CD8-positive, alpha-beta memory T cell (primary cell): ENCODE measurements at places on chromosomes 13 and 19. TPM values are rescaled to one million over a fixed set of nuclear protein-coding genes. Genes with fewer than 3 reads are reported as not detected.

GRCh38 chr13:112818698-112819045, 128.8 kb downstream of the ATP11A start:
- peaks cover 20% of the 10 kb centered on the region for H3K36me3 ChIP-seq
- H3K27me3 ChIP-seq = no peaks in the 10 kb centered on the region
- no peak overlapping the region for H3K4me3 ChIP-seq
- H3K4me1 ChIP-seq = no peaks in the 10 kb centered on the region
- no peak for DNase-seq

- H3K4me3 ChIP-seq = peak overlapping the region; percentile 16
- DNase-seq = no peak
- H3K36me3 ChIP-seq = no peaks in the 10 kb centered on the region
- H3K4me1 ChIP-seq = peaks cover 24% of the 10 kb centered on the region
- no peak overlapping the region for H3K27ac ChIP-seq
- no peaks in the 10 kb centered on the region for H3K27me3 ChIP-seq
These were observed 23.5 kb downstream of the LGALS16 start for GRCh38 chr19:39679056-39679790.

DNA sequence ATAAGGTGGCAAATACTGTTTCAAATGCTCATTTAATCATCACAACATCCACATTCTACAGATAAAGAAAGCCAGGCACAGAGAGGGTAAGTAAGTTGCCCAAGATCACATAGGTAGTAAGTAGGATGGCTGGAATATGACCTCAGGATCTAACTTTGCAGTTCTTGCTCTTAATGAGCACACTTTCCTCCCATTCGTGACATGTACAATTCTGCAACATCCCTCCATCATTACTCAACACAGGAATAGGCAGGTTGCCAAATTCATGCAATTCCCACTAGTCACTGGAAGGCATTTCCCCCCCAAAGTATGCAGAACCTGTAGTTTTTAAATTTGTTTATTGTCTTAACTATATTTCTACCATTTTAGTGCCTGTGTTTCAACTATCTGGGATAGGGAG, 109.2 kb downstream of the OLFM4 start:
- no peaks in the 10 kb centered on the region for H3K36me3 ChIP-seq
- DNase-seq = no peak
- no peaks in the 10 kb centered on the region for H3K4me1 ChIP-seq
- no peaks in the 10 kb centered on the region for H3K27me3 ChIP-seq

GRCh38 chr19:4264812-4265211, 14.3 kb upstream of the SHD start:
- peaks cover 24% of the 10 kb centered on the region for H3K36me3 ChIP-seq
- no peaks in the 10 kb centered on the region for H3K27me3 ChIP-seq
- peaks cover 22% of the 10 kb centered on the region for H3K4me1 ChIP-seq
- DNase-seq = peak; percentile 60
- no peak overlapping the region for H3K4me3 ChIP-seq
- no peak overlapping the region for H3K27ac ChIP-seq

DNA sequence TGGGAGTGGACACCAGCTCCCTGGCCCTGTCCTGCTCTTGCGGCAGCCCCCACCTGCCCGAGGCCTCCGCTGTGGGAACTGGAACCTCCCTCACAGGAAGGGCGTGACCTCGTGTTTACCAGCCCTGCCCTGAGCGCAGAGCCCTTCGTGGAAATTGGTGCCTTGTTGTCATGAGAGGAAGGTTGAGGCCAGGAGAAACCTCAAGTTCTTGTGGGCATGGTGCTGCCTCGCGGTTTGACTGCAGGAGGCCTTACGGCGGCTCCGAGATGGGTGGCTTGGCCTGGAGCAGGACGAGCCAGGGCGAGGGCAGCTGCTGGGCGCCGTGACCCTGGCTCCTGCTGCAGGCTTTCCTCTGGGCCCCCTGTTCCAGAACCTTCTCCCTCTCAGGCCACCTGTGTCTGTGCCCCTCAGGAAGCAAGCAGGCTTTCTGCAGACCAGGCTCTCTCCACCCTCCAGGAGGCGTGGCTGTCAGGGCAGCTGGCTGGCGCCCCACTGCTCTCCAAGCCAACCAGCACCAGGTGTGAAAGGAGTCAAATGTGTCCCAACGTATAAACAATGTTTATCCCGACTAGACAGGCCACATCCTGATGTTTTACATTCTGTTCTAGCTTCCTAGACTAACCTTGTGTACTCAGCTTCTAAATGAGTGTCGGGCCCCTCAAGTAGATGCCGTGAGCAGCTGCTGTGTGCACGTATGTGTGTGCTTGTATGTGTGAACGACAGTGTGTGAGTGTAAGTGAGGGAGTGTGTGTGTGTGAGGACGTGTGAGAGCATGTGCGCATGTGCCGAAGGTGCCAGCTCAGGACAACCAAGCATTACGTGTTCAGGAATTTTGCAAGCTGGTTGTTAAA, 10.4 kb upstream of the RASA3 start:
- no peaks in the 10 kb centered on the region for H3K27me3 ChIP-seq
- no peaks in the 10 kb centered on the region for H3K36me3 ChIP-seq
- H3K4me1 ChIP-seq = peaks cover 81% of the 10 kb centered on the region
- H3K27ac ChIP-seq = peak overlapping the region; percentile 63

DNA sequence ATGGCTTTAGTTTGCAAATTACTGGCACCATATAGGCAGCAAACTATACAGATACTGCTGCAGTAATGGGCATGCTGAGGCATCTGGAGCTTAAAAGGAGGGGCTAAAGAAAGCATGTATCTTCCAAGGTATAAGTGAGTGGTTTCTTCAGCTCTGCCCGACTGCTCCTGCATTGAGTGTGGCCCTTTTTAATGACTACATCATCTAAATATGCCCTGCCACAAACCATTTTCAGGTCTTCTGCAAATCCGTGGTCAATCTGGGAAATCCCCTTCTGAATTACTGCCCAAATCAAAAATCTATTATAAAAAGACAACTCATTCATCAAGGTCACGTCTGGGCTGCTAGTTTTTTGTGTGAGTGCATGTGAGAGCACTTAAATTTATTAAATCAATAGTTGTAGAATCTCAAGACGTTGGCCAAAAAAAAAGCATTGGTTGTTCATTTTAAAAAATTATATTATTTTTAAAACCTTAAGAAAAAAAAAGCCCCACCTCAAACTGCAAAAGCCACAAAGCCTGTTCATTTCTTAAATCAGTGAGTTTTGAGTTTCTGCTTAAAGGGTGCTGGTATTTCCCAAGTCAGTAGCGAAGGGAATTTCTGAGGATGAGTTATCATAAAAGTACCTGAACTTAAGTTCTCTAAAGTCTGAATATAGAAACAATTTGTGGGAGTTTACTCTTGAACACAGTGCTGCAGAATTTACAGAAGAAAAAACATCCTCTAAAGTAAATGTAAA, 16.3 kb downstream of the LCP1 start:
- no peaks in the 10 kb centered on the region for H3K27me3 ChIP-seq
- no peak overlapping the region for H3K27ac ChIP-seq
- DNase-seq = no peak
- peaks cover 80% of the 10 kb centered on the region for H3K4me1 ChIP-seq
- peaks cover 4% of the 10 kb centered on the region for H3K36me3 ChIP-seq

Gene JUNB
- total RNA-seq = 259 TPM

Gene KLC3
- not detected for total RNA-seq

- no peaks in the 10 kb centered on the region for H3K27me3 ChIP-seq
- H3K4me3 ChIP-seq = no peak overlapping the region
- DNase-seq = no peak
- H3K4me1 ChIP-seq = no peaks in the 10 kb centered on the region
These were observed 16.8 kb downstream of the TEX29 start for GRCh38 chr13:111337206-111337605.

Gene METTL21C
- not detected for total RNA-seq

Gene MCF2L
- 9.1 TPM for total RNA-seq

- H3K36me3 ChIP-seq = no peaks in the 10 kb centered on the region
- H3K4me3 ChIP-seq = no peak overlapping the region
- H3K27me3 ChIP-seq = no peaks in the 10 kb centered on the region
These were observed 3.8 kb downstream of the BCAT2 start for GRCh38 chr19:48806818-48807589.

Gene CLEC11A
- total RNA-seq = 0.53 TPM

GRCh38 chr19:46197314-46198070, 32.0 kb upstream of the IGFL1 start:
- H3K4me3 ChIP-seq = no peak overlapping the region
- DNase-seq = no peak
- H3K4me1 ChIP-seq = no peaks in the 10 kb centered on the region
- H3K36me3 ChIP-seq = no peaks in the 10 kb centered on the region
- H3K27me3 ChIP-seq = peaks cover 7% of the 10 kb centered on the region

DNA sequence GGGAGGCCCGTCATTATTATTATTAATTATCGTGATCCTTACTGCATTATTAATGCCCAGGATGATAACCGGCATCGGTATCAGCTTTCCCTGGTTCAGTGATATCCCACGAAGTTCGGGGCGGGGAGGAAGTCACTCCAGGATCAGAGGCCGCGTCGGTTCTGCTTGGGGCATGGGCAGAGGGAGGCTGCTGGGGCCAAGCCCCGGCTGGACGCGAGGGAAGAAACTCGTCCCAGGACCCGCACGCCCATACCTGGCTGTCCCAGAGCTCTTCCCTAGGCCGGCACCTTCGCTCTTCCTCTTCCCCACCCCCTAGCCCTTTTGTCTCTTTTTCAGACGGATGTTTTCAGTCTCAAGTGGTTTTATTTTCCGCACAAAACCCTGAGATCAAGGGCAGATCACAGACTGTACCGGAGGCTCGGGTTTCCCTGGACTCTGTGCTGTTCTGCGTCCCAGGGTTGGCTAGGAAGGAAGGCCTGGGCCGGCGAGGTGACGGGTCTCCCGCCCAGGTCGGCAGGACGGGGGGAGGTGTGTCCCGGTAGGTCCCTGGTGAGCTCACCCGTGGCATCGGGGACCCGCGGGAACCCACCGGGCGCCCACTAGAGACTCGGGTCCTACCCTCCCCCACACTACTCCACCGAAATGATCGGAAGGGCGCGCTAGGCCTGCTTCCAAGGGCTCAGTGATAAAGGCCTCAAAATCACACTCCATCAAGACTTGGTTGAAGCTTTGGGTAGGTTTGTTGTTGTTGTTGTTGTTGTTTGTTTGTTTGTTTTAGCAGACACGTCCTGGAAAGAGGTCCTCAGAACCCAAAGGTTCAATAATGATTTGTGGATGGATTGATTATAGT, 7.9 kb downstream of the ZIC2 start:
- DNase-seq = no peak
- no peaks in the 10 kb centered on the region for H3K36me3 ChIP-seq
- H3K27ac ChIP-seq = no peak overlapping the region

- DNase-seq = no peak
- no peaks in the 10 kb centered on the region for H3K27me3 ChIP-seq
- no peaks in the 10 kb centered on the region for H3K4me1 ChIP-seq
These were observed 1052.2 kb upstream of the SPRY2 start for GRCh38 chr13:81393110-81393509.

Gene NALCN
- total RNA-seq = not detected

- no peaks in the 10 kb centered on the region for H3K36me3 ChIP-seq
- H3K27me3 ChIP-seq = no peaks in the 10 kb centered on the region
- DNase-seq = peak; percentile 8
- H3K4me3 ChIP-seq = no peak overlapping the region
These were observed 845.3 kb downstream of the DIAPH3 start for GRCh38 chr13:59318320-59318930.

- peak; percentile 34 for DNase-seq
- H3K4me1 ChIP-seq = peaks cover 32% of the 10 kb centered on the region
- no peak overlapping the region for H3K27ac ChIP-seq
- no peaks in the 10 kb centered on the region for H3K27me3 ChIP-seq
- peaks cover 7% of the 10 kb centered on the region for H3K36me3 ChIP-seq
These were observed 562 bp downstream of the IQCN start for GRCh38 chr19:18273561-18274218.

Gene WASF3
- 0.24 TPM for total RNA-seq

Gene ADGRE3
- total RNA-seq = not detected

Gene ZSCAN4
- total RNA-seq = not detected

DNA sequence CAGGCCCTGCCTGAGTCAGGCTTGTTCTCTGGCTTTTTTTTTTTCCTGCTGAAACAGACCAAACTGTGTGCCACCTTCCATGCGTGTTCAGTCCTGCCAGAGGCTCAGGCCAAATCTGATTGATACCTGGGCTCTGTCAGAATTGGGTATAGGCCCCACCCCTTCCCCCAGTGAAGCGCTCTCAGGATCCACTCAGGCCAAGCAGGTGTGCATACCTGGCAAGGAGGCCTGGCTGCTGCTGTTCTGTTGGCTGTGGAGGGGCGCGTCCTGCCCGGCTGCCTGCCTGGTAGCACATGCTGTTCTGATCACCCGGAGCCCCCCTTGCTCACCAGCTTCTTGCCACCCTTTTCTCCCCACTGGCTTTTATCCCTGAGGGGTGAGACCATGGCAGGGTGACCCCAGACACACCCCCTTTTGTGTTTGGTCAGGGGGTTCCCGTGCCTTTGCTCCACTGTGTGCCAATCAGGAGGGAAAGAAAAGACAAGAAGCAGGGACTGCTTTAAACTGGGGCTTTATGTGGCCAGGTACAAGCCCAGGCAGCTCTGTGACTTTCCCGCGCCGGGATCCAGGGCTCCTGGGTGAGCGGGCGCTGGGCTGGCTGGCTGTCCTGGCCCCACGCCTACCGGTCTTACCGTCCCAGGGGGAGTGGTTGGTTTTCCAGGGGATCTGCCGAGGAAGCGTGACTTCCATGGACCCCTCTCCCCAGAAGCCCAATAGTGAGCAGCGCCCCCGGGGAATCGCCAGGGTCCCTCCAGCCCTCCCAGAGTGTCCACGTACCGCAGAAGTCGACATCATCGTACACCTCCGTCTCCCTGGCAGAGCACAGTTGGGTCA, 12.7 kb downstream of the PRAM1 start:
- peaks cover 25% of the 10 kb centered on the region for H3K36me3 ChIP-seq
- no peaks in the 10 kb centered on the region for H3K27me3 ChIP-seq
- H3K4me3 ChIP-seq = no peak overlapping the region
- H3K4me1 ChIP-seq = peaks cover 33% of the 10 kb centered on the region
- no peak for DNase-seq

DNA sequence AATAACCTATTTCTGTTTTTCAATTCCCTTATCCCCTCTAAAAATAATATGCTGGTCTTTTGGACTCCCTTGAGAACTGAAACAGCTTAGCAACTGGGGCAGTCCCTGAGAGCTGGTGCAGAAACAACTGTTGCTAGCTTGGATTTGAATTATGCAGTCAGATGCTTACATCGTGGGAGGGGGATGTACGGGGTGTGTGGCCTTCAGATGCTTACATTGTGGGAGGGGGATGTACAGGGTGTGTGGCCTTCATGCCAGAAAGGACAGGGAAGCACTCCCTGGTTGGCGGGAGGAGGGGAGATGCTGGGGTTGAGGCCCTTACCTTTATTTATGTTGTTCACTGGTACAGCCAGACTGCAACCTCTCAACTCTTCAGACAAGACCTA, 25.6 kb downstream of the LRCH1 start:
- H3K36me3 ChIP-seq = no peaks in the 10 kb centered on the region
- DNase-seq = no peak
- no peak overlapping the region for H3K27ac ChIP-seq
- no peaks in the 10 kb centered on the region for H3K27me3 ChIP-seq
- no peak overlapping the region for H3K4me3 ChIP-seq
